A549 treated with CORT108297 at 1 μM for 4 hours (cell line): ENCODE measurements at places on chromosomes 7 and 10. TPM values are rescaled to one million over a fixed set of nuclear protein-coding genes. Genes with fewer than 3 reads are reported as not detected.

The CNNM1 gene
- total RNA-seq, result 17.7 to 23.1 TPM (median 22.1 TPM) in 5 replicates

The WNT8B gene
- total RNA-seq, result 0.03 to 0.07 TPM (median 0.04 TPM) in 3 of 5 replicates, not detected in the others

The GATA3 gene
- 4.5 to 6.0 TPM (median 5.5 TPM) in 5 replicates for total RNA-seq

The LLCFC1 gene
- total RNA-seq, result not detected in 5 replicates

The LIPK gene
- total RNA-seq, result not detected in 5 replicates

The STOX1 gene
- total RNA-seq, result 0.61 to 0.87 TPM (median 0.68 TPM) in 5 replicates

The ZP3 gene
- 16.6 to 21.8 TPM (median 19.3 TPM) in 5 replicates for total RNA-seq

The MLXIPL gene
- 0.45 to 2.1 TPM (median 1.1 TPM) in 5 replicates for total RNA-seq

The CRHR2 gene
- total RNA-seq, result not detected in 5 replicates

The ADGRA1 gene
- total RNA-seq, result 0.05 to 0.16 TPM (median 0.09 TPM) in 4 of 5 replicates, not detected in the other

The CRPPA gene
- 0.45 to 0.85 TPM (median 0.57 TPM) in 5 replicates for total RNA-seq

The CACNA2D1 gene
- total RNA-seq, result 5.7 to 8.8 TPM (median 7.9 TPM) in 5 replicates

The KIF20B gene
- 11.2 to 17.1 TPM (median 14.4 TPM) in 5 replicates for total RNA-seq

The FAM237B gene
- total RNA-seq, result not detected in 5 replicates

The FAM171A1 gene
- 23.8 to 27.5 TPM (median 26.5 TPM) in 5 replicates for total RNA-seq

The NUTM2B gene
- 0.33 to 0.47 TPM (median 0.34 TPM) in 5 replicates for total RNA-seq

The SLC13A4 gene
- total RNA-seq, result not detected in 5 replicates

The COL17A1 gene
- total RNA-seq, result 1.6 to 2.7 TPM (median 2.2 TPM) in 5 replicates

The PALS2 gene
- total RNA-seq, result 18.5 to 31.6 TPM (median 20.0 TPM) in 5 replicates

The GHITM gene
- 201 to 216 TPM (median 207 TPM) in 5 replicates for total RNA-seq

The MPP7 gene
- total RNA-seq, result 0.07 to 0.15 TPM (median 0.11 TPM) in 5 replicates

The ZNF655 gene
- 56.3 to 60.1 TPM (median 57.7 TPM) in 5 replicates for total RNA-seq
